ENCODE measurements at places on chromosomes 7 and 10. TPM values are rescaled to one million over a fixed set of nuclear protein-coding genes. Genes with fewer than 3 reads are reported as not detected.

ETV1 gene
- 27.3 TPM for total RNA-seq

PLEKHS1 gene
- total RNA-seq: not detected

- H3K4me3 ChIP-seq: no peak overlapping the region
- no peak for DNase-seq
- no peaks in the 10 kb centered on the region for H3K4me1 ChIP-seq
- H3K27ac ChIP-seq: no peak overlapping the region
- H3K36me3 ChIP-seq: peaks cover 28% of the 10 kb centered on the region
These were observed 6.4 kb upstream of the NPM3 start for GRCh38 chr10:101789686-101790085.

MINDY4 gene
- 14.3 TPM for total RNA-seq

MPP7 gene
- total RNA-seq: 17.5 TPM

DNA sequence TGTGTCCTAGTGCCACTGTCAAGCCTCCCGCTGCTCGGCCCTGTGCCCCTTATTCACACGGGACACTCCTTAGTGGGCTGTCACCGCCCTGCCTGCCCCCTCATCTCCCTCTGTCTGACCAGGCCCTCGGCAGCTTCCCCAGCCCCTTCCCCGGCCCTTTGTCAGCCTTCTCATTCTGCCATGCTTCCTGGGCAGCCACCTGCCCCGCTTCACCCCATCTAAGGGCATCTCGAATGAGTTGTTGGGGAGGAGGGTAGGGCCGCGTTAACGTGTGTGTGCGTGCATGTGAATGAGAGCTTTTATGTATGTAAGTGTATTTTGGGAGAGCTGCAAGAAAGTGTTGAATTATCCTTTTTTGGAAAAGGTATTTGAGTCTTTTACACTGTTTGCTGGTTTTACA lies 49.7 kb downstream of the GTF2I start:
- DNase-seq: no peak
- no peaks in the 10 kb centered on the region for H3K27me3 ChIP-seq
- H3K36me3 ChIP-seq: peaks cover 56% of the 10 kb centered on the region
- no peak overlapping the region for H3K4me3 ChIP-seq
- H3K27ac ChIP-seq: peak overlapping the region; percentile 34

GRCh38 chr10:58275908-58276307 lies 6.9 kb downstream of the CISD1 start:
- peaks cover 12% of the 10 kb centered on the region for H3K4me1 ChIP-seq
- H3K27me3 ChIP-seq: no peaks in the 10 kb centered on the region

GGCT gene
- 54.7 TPM for total RNA-seq

HGF gene
- total RNA-seq: not detected

GRCh38 chr7:129947701-129948100 lies 5.1 kb downstream of the UBE2H start:
- no peak overlapping the region for H3K4me3 ChIP-seq
- H3K4me1 ChIP-seq: peaks cover 11% of the 10 kb centered on the region
- no peak for DNase-seq
- peaks cover 14% of the 10 kb centered on the region for H3K36me3 ChIP-seq

- H3K36me3 ChIP-seq: no peaks in the 10 kb centered on the region
- H3K4me1 ChIP-seq: no peaks in the 10 kb centered on the region
- no peak overlapping the region for H3K27ac ChIP-seq
- H3K4me3 ChIP-seq: no peak overlapping the region
- no peak for DNase-seq
These were observed 24.8 kb upstream of the UNC5B start for GRCh38 chr10:71187600-71187999.

- H3K27ac ChIP-seq: peak overlapping the region; percentile 81
- H3K4me1 ChIP-seq: peaks cover 37% of the 10 kb centered on the region
- DNase-seq: no peak
- H3K27me3 ChIP-seq: no peaks in the 10 kb centered on the region
These were observed 14.2 kb downstream of the SLC29A3 start for GRCh38 chr10:71333129-71333887.

DNA sequence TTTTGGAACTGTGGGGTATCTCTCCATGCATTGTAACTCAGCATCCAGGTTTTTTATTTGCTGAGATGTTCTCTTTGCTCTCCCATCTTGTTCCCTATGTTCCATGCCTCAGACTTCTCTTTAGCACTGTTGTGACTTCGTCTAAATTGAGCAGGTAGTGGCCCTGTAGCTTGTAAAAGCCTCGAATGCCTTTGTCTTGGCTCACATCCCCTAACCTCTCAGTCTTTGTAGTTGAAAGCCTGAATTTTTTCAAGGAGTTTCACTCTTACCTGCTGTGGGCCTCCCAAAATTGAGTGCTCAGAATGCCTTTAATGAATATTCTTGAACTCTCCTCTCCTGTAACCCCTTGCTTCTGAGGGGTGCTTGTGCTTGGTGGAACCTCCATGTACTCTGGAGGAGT lies 1137.3 kb downstream of the REEP3 start:
- H3K27ac ChIP-seq: no peak overlapping the region
- H3K27me3 ChIP-seq: no peaks in the 10 kb centered on the region
- no peaks in the 10 kb centered on the region for H3K4me1 ChIP-seq
- H3K36me3 ChIP-seq: no peaks in the 10 kb centered on the region
- DNase-seq: no peak

- H3K27me3 ChIP-seq: no peaks in the 10 kb centered on the region
- H3K36me3 ChIP-seq: peaks cover 4% of the 10 kb centered on the region
- no peak overlapping the region for H3K4me3 ChIP-seq
- no peak overlapping the region for H3K27ac ChIP-seq
- no peak for DNase-seq
- peaks cover 9% of the 10 kb centered on the region for H3K4me1 ChIP-seq
These were observed 2.3 kb downstream of the THNSL1 start for GRCh38 chr10:25018703-25019102.

GRCh38 chr7:84704380-84704779 lies 482.5 kb downstream of the SEMA3D start:
- no peak for DNase-seq
- H3K4me3 ChIP-seq: no peak overlapping the region
- H3K27me3 ChIP-seq: no peaks in the 10 kb centered on the region
- H3K36me3 ChIP-seq: no peaks in the 10 kb centered on the region

ZPBP gene
- not detected for total RNA-seq

HSPA14 gene
- 13.2 TPM for total RNA-seq

- H3K27ac ChIP-seq: no peak overlapping the region
- H3K4me3 ChIP-seq: no peak overlapping the region
- no peaks in the 10 kb centered on the region for H3K36me3 ChIP-seq
- no peaks in the 10 kb centered on the region for H3K4me1 ChIP-seq
- peaks cover 32% of the 10 kb centered on the region for H3K27me3 ChIP-seq
These were observed 32.5 kb upstream of the DOCK1 start for GRCh38 chr10:126872768-126873167.

DNA sequence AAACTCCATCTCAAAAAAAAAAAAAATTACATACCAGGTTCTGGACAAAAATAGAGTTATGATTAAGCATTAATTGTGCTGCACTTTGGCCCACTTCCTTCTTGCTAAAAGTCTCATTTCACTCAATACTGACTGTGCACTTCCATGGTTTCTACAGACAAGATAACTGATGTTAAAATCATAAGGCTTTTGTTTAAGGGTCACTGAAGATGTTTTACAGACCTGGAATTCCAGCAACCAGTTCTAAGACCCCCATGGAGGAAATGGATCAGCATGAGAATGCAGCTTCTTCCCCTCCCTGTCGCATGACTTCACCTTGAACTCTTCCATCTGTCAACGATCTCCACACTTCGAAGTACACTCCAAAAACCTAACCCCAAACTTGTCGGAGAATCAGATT lies 1191.8 kb upstream of the AUTS2 start:
- H3K27ac ChIP-seq: no peak overlapping the region
- H3K4me1 ChIP-seq: no peaks in the 10 kb centered on the region
- no peaks in the 10 kb centered on the region for H3K27me3 ChIP-seq

- no peak overlapping the region for H3K4me3 ChIP-seq
- DNase-seq: no peak
- peak overlapping the region; percentile 23 for H3K27ac ChIP-seq
- H3K36me3 ChIP-seq: peaks cover 16% of the 10 kb centered on the region
- no peaks in the 10 kb centered on the region for H3K27me3 ChIP-seq
These were observed 77.6 kb downstream of the DENND2A start for GRCh38 chr7:140562926-140563481.

- no peak overlapping the region for H3K27ac ChIP-seq
- DNase-seq: peak; percentile 44
- peaks cover 53% of the 10 kb centered on the region for H3K27me3 ChIP-seq
- no peaks in the 10 kb centered on the region for H3K4me1 ChIP-seq
These were observed 10.7 kb upstream of the SLIT1 start for GRCh38 chr10:97196223-97197029.

DNA sequence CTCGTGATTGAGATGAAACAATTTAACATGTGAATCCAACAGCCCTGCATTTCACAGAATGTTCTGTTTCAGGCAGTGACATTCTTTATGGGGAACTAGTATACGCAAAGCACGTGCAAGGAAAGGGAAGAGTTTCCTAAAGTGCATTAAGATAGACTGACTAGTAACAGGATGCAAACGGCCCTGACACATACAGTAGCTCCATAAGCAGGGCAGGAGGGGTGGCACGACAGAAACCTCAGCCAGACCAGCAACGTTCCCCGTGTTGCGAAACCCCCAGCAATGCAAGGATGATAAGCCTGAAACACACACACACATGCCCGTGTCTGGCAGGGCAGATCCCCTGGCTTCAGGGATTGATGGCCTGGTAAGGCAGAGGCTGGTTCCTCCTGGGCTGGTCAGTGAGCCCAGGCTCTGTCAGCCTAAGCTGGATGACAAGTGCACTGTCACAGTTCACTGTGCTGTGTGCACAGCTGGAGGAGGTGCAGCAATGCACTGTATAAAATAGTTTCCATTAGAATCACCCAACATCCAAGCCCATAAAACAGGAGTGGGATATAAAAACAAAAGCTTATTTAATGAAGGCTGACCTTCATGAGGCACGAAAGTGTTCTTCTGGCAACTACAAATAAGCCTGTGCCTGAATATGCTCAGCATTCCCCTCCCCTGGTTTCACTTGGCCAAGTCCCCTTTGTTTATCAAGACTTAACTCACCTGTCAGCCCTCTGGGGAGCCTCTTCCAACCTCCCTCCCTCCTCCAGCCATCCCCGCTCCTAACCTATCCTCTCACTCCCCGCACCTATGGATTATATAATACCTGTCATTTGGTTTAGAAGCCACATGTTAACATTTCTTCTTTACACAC lies 88.8 kb downstream of the GSAP start:
- DNase-seq: no peak
- no peaks in the 10 kb centered on the region for H3K27me3 ChIP-seq
- no peak overlapping the region for H3K4me3 ChIP-seq
- no peaks in the 10 kb centered on the region for H3K4me1 ChIP-seq

ANXA8L1 gene
- not detected for total RNA-seq

DNA sequence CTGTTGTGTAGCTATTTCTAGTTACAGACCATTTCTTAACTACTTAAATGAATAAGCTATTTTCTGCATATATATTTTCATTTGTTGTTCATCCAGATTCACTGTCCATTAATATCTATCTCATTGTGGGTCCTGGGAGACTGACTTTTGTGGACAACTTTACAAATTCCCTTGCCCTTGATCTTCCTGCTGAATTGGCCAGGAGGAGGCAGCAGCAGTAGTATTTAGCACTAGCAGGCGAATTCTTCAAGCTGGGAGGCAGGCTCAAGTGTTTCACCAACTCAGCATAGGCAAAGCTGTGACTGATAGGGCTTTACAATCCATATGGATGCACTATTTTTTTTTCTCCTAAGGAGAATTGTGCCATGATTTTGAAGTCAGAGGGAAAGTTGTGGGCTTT lies 461.0 kb upstream of the NRG3 start:
- H3K4me1 ChIP-seq: no peaks in the 10 kb centered on the region
- H3K27ac ChIP-seq: no peak overlapping the region
- no peaks in the 10 kb centered on the region for H3K27me3 ChIP-seq
- no peak overlapping the region for H3K4me3 ChIP-seq
- DNase-seq: peak; percentile 10

GRCh38 chr10:104049504-104050250 lies 36.0 kb downstream of the COL17A1 start:
- peaks cover 2% of the 10 kb centered on the region for H3K27me3 ChIP-seq
- H3K36me3 ChIP-seq: no peaks in the 10 kb centered on the region
- H3K4me1 ChIP-seq: peaks cover 11% of the 10 kb centered on the region
- no peak overlapping the region for H3K4me3 ChIP-seq

- H3K4me1 ChIP-seq: peaks cover 42% of the 10 kb centered on the region
- H3K27ac ChIP-seq: peak within 1 kb of the TSS; percentile 98
- H3K36me3 ChIP-seq: no peaks in the 10 kb centered on the region
- no peaks in the 10 kb centered on the region for H3K27me3 ChIP-seq
These were observed at the start of gene FAM53B for GRCh38 chr10:124744102-124745050. Gene FAM53B (minus strand): TSS chr10:124744378. CDS start chr10:124706713, 37,665 bp downstream.

TLX1 gene
- not detected for total RNA-seq

CRPPA gene
- total RNA-seq: 3.8 TPM

GRID1 gene
- total RNA-seq: 0.42 TPM

DNA sequence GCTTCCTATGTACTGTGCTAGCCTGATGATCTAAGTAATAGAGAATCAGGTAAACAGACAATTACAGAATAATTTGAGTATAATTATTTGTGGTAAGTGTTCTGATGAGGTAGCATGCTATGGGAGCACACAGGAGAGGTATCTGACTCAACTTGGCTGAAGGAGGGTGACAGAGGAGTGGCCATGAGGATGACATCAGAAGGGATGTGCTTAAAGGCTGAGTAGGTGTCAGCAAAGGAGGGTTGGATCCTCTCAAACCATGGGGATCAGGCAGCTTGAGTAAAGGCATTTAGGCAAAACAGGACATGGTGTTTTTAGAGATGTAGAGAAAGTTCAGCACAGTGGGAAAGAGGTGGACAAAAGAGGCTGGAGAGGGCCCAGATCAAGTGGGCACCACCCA lies 29.0 kb downstream of the KLHDC10 start:
- no peaks in the 10 kb centered on the region for H3K4me1 ChIP-seq
- H3K27me3 ChIP-seq: no peaks in the 10 kb centered on the region
- no peak overlapping the region for H3K4me3 ChIP-seq
- H3K27ac ChIP-seq: no peak overlapping the region
- H3K36me3 ChIP-seq: peaks cover 11% of the 10 kb centered on the region

- H3K4me1 ChIP-seq: peaks cover 8% of the 10 kb centered on the region
- peaks cover 20% of the 10 kb centered on the region for H3K27me3 ChIP-seq
- DNase-seq: no peak
- no peak overlapping the region for H3K4me3 ChIP-seq
- H3K27ac ChIP-seq: no peak overlapping the region
These were observed 140.2 kb upstream of the PPP2R2D start for GRCh38 chr10:131760416-131761166.

DNA sequence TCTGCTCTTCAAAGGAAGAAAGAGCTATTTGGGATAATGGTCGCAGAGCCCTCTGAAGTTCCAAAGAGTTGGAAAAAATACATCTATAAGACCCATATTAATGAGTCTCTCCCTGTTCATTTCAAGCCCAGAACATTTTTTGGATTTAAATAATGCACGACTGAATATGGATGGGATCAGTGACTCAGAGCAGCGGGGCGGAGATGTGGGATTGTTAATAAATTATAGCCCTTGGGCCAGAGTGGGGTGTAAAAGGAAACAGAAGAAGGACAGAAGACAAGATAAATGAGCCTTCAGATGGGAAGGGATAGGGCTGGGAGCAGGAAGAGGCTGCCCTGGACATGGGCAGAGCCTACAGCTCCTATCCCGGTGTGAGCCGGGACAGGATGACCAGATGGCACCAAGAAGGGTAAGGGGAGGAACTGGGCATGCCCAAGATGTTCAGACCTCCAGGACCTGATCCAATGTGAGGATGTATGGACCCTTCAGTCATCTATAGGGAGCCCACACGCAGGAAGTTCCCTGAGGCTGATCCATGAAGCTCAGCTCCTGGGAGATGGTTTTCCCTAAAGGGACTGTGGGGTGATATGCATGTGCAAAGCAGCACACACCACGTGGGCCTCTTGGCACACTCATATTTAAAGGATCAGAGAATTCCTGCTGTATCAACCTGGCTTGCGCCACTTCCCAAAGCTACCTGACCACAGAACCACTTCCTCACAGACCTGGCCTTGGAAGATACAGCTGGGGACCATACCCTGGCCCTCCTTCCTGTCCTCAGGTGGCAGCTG lies 96.1 kb upstream of the PLXNA4 start:
- DNase-seq: no peak
- H3K4me3 ChIP-seq: no peak overlapping the region
- no peaks in the 10 kb centered on the region for H3K36me3 ChIP-seq
- no peak overlapping the region for H3K27ac ChIP-seq
- no peaks in the 10 kb centered on the region for H3K4me1 ChIP-seq
- H3K27me3 ChIP-seq: no peaks in the 10 kb centered on the region

Measured in progenitor cell of endocrine pancreas (in vitro differentiated cells).